ENCODE measurements at places on chromosomes 3 and 15.

DNA sequence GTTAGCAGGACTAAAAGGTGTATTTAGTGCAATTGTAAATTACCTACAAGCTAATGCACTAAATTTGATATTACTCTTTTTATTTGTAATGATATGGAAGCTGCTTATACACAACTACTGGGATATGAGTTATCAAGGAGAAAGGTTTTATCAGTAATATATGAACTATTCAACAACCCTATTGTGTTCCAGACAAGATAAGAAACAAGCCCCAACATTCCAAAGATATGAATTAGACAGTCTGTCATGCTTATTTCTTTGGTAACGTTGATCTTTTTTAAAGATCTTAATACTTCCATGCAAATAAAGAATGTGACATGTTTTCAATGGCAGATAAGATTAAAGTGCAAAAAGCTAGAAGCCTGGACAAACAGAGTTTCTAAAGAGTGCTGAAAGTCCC lies 314.0 kb upstream of the THBS1 start:
- no peak for DNase-seq

- no peak for DNase-seq
Observed at GRCh38 chr15:71730277-71731144, 79.8 kb upstream of the NR2E3 start.

DNA sequence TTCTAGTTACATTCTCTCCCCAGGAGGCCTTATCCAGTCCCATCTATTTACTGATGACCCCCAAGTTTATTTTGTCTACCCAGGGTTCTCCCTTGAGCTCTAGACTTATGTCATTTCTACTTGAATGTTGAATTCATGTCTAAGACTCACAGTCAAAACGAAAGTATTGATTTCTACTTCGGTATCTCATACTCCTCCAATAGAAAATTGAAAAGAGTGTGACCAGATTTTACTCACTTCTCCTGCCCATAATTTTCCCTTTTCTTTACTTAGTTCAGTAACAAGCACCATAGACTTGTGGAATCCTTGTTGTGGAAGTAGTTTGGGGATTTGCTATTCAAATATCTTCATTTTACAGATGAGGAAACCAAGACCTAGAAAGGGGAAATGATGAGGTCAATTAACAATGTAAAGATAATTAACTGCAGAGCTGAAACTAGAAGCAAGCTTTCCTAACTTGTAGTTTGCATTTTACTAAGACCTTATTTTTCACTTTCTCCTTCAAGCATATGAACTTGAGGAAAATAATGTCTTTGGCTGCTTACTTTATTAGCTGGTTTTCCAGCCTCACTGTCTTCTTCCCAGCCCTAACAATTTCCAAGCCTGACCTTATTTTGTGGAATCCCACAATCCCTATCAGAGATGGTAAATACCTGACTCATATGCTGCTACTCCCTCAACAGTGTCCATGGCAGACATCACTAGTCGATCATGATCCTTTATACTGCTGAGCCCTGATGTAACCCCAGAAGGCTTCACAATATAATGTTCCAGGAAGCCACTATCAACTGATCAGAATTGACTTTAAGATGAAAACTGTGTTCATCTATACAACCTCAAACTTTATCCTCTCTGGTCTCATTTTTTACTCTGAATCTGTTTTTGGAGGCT lies 123.9 kb upstream of the AGBL1 start:
- no peak for DNase-seq

DNA sequence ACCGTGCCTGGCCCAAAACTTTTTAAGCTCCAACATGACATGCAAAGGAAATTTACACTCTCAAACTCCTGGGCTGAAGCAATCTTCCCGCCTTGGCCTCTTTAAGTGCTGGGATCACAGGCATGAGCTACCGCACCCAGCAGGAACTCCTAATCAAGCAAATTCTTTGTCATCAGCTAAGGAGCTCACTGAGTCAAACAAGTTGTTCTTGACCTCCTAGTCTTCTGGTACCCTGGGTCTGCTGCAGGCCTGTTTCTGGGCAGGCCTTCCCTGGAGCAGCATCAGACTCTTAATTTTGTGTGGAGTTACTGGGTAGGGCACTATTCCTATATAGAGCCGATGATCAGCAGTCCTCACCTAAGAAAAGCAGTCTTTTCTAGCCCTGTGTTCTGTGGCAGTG lies 68.4 kb upstream of the FLNB start:
- no peak for DNase-seq

DNA sequence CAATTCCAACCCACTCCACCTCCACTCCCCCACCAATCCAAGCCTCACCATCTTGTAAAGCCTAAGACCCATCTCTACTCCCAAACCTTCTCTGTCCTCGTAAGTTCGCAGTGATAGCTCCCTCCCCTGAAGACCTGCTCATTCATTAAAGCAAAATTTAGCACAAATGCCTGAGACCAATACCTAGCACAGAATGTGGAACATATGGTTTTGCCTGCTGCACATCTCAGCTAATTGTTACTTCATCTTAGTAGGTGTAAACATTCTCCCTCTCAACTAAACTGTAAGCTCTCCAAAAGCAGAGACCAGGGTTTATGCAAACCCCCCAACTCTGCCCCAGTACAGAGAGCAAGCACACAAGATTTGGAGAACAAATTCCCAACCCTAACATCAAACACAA lies 20.5 kb downstream of the DCLK3 start:
- DNase-seq: no peak

GRCh38 chr3:15794842-15795650 lies 2.7 kb downstream of the ANKRD28 start:
- no peak for DNase-seq

- DNase-seq: no peak
Observed at GRCh38 chr3:57078635-57079473, 18.4 kb downstream of the SPATA12 start.

DNA sequence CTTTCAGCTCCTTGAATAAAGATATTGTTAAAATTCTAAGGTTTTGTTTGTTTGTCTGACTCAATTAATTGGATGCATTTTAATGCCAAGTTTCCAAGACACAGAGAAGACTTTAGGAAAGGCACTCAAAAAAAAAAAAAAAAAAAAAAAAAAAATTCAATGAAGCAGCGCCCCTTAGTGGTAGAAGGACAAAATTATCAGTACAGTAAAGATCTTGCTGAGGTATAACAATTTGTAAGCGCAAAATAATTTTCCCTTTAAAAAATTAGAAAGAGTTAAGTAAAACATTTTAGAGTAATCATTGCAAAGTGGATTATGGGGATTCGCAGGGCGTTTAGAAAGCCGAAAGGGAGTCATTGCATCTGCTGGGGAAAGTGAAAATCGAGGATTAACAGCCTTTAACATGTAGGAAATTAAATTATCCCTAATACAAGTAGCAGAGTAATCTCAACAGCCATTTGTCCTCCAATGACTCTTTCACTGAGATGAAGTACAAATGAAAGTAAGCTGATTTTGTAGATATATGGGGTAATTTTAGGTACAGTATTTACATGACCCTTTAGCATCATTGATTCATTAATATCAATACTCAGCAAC lies 5.8 kb upstream of the DIS3L start:
- no peak for DNase-seq

DNA sequence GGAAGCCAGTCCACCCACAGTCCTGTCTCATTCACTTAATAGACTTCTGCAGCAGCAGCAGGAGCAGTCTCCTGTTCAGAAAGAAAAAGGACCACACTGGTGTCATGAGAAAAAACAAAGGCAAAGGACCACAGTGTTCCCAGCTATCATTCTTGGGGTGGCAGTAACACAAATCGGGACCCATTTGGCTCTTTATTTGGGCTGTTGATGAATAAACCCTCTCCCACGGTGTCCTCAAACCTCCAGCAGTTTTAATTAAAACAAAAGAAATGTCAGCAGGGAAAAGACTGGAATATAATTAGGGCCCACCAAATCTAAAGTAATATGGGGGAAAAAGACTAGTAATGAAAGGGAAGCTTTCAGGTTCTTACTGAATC lies 210.5 kb upstream of the SLC2A2 start:
- DNase-seq: no peak

DNA sequence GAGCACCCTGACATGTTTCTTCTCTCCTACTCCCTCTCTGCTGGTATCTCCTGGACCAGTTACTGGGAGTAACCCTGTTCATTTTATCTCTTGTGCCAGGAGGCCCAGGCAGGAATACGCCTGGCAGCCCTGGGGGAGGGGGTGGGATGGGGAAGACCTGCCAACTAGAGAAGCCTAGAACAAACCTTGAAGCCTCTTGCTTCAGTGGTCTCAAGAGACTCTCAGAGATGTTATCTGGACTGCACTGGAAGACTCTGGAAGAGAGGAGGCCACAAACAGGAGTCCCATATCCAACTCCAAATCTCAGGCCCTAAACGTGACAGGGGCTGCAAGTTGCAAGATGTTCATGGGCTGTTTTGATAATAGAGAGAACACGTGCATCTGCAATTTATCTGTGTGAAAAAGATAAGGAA lies at the start of gene EPB42:
TSS of gene EPB42 (minus strand) at position 28 of the 413 bp plus-strand sequence. CDS start 193 bp downstream, outside the sequence.
- DNase-seq: no peak

- no peak for DNase-seq
Observed at GRCh38 chr3:58564456-58565160, 12.6 kb downstream of the FAM107A start.

DNA sequence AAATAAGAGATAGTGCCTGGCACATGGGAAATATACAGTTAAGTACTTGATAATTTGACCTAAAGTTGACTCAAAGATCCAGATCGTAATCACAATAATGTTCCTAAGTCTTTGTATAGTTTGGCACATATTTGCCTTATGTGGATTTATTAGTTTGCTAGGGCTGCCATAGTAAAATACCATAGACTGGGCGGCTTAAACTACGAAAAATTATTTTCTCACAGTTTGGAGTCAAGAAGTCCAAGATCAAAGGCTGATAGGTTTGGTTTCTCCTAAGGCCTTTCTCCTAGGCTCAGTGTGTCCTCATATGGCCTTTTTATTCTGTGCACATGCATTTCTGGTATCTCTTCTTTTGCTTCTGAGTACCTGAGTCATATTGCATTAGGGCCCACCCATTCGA lies 453.7 kb downstream of the NAALADL2 start:
- no peak for DNase-seq

GRCh38 chr15:63195569-63196015 lies 6.2 kb downstream of the RAB8B start:
- DNase-seq: no peak

DNA sequence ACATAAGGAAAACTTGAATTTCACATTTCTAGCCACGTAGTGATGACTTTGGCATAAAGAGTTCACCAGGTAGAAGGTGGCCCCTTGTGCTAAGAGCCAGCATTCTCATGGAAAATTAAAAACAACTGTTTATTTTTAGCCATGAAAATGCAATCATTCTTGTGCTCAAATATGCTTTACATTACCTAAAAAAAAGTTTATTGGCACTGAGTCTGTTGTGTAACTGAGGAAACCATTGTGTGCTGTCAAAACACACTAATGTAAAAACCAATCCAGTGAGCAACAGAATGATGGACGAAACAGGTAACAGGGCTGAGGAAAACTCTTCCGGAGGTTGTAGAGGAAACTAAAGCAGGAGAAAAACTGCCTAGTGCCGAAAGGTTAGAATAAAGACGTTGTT lies 287.0 kb upstream of the TMC3 start:
- no peak for DNase-seq

GRCh38 chr15:72836676-72837330 lies 53.2 kb upstream of the ADPGK start:
- no peak for DNase-seq

DNA sequence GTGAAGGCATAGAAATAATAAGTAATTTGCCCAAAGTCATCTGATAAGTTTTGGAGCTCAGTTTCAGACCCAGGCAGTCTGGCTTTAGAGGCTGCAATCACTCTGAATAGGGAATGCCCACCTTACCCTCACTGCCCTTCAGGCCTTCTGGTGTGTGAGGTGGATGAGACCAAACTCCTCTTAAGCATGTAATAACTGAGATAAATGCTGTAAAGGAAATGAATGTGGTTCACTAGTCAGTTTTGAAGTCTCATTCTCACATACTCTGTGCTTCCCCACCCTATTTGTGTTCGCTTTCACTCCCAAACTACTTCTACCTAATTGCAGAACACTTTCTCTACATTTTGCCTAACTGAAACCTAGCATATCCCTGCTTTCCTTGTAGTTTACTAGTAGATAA lies 144.1 kb downstream of the FILIP1L start:
- no peak for DNase-seq

GRCh38 chr3:110790631-110791030 lies 281.0 kb upstream of the NECTIN3 start:
- no peak for DNase-seq

DNA sequence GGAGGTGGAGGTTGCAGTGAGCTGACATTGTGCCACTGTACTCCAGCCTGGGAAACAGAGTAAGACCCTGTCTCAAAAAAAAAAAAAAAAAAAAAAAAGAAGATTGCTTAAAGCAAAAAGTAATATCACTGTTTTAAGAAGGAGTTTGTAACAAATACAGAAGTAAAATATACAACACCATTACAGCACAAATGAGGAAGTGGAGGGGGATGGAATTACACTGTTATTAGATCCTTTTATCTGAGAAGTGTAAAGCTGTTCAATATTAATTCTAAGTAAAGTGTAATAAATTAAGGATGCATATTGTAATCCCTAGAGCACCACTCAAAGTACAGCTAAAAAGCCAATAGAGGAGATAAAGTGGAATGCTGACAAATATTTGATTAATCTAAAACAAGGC lies 47.0 kb upstream of the SNRPA1 start:
- no peak for DNase-seq

DNA sequence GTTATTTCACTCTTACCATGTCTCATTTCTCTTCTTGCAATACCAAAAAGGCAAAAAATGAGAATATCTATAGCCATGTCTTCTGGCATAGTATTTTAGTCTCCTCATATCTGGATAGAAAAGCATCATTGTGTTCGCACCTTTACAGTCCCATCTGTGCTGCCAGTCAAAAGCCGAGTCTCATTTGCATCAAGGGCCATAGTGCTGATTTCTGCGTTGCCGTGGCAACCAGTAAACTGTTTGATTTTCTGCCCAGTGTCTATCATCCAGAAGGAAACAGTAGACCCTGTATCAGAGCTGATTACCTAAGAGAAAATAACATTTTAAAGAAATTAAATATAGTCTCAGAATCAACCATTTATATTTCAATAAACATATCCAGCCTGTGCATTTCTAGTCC lies 86.1 kb upstream of the SERPINI2 start:
- DNase-seq: no peak

GRCh38 chr3:76943671-76944070 lies 96.2 kb upstream of the ROBO2 start:
- DNase-seq: no peak

GRCh38 chr3:185934767-185935464 lies 2.9 kb downstream of the TRA2B start:
- no peak for DNase-seq

DNA sequence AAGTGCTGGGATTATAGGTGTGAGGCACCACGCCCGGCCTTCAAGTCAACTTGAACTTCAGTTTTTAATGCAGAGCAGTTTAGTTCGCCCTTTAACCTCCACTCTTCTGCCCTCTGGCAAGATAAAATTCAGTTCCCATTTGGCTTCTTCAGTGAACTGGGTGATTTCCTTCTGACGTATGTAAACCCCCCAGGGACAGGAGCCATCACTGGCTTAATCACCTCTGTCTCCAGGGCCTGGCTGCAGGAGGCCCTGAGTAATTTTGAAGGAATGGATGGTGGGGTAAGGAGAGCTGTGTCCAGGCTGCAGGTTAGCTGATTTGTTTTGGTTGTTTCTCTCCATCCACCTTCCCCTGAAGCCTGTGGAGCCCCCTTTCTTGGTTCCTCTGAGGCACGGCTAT lies 11.9 kb downstream of the MCM2 start:
- no peak for DNase-seq

- no peak for DNase-seq
Observed at GRCh38 chr3:54871867-54872266, 56.0 kb downstream of the LRTM1 start.
